ENCODE measurements at places on chromosomes 1 and 21. TPM values are rescaled to one million over a fixed set of nuclear protein-coding genes. Genes with fewer than 3 reads are reported as not detected.

Gene NID1
- total RNA-seq, result 321 TPM

Gene TSTD1
- total RNA-seq, result 15.7 TPM

Gene ICOSLG
- 3.3 TPM for total RNA-seq

Gene SRGAP2B
- total RNA-seq, result 41.0 TPM

Gene CATSPERE
- 0.98 TPM for total RNA-seq

Gene LCE1C
- not detected for total RNA-seq

Gene POFUT2
- total RNA-seq, result 19.5 TPM

DNA sequence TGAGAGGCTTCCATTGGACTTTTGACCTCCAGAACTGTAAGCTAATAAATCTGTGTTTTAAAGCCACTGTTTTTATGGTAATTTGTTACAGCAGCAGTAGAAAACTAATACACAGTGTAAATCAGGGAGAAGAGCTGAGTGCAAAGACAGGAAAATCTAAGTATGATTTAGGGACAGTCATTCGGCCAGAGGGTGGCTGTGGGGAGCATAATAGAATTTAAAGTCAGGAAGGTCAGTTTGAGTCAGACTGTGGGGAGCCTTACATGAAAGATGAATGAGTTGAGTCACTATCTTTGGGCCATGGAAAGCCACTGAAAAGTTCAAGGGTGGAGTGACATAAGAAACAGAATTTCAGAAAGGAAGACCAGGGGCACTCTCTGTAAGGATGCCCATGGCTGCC, 52.4 kb upstream of the SSX2IP start:
- DNase-seq, result no peak

- no peak for DNase-seq
Observed at GRCh38 chr1:46575778-46576177, 24.3 kb upstream of the KNCN start.

DNA sequence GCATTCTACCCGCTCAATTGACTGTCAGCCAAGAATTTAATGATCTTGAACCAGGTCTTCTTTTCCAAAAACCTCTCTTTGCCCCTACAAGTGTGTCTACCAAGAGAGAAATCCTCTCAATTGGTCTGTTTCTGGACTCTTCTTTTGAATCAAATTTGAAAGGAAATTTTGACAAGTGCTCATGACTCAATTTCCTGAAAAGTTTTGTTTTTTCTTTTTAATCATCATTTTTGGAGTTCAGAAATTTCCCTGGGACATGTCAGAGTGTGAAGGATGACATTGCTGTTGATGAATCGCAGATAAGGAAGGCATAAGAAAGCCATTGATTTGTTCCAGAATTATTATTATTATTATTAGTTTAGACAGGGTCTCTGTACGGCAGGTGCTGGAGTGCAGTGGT, 88.2 kb upstream of the AKT3 start:
- DNase-seq, result no peak

GRCh38 chr1:175919001-175919400, 175.6 kb upstream of the TNR start:
- no peak for DNase-seq

- DNase-seq, result no peak
Observed at GRCh38 chr1:3443807-3444206, 10.7 kb upstream of the ARHGEF16 start.

DNA sequence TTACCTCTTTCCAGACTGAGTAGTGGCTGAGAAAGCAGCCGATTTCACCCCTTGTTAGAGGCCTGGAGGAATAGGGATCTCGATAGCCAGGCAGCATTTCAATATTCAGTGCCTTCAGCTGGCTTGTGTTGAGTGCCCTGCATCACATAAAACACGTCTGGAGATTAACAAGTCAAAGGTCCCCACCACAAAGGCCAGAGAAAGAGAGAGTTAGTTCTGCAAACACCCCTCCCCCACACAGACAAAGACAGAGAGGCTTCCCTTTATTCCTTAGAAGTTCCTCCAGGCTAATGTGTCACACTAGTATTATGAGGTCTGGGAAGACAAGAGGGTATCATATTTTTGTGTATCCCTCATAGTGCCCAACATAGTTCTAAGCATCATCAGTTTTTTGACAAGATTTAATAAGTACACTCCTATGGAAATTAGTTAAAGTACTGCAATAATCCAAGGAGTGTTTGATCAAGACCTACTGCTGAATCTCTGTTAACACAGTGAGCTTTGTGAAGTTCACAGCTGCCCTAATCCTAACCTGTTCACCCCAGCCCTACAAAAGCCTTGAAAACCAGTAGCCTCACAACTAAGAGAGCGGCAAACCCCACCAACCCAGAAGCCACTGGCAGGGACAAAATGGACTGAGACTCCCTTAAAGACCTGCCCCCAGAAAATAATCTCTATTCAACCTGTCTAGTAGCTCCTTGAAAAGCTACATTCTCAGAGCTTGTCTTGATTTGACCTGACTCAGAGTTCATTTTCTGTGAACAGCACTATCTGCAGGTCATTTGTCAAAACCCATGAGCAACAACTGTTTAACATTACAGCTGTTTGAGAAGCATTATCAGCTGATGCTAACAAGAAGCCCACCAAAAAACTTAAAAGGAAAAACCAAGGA, 91.9 kb downstream of the COLGALT2 start:
- no peak for DNase-seq

DNA sequence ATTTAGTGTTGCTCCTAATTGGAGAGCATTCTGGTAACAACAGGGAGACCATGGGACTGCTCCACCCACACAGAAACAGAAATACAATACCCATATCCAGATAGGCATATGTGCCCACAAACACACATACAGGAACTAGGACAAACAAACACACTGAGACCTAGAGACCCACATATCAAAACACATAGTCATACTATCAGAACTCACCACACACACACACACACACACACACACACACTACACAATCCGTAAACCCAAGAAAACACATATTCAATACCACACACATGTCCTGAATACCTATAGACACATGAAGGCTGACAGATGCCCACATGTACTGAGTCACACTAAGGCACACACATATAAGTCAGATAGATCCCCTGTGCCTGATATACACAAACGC, 3.5 kb upstream of the NFASC start:
- DNase-seq, result no peak

DNA sequence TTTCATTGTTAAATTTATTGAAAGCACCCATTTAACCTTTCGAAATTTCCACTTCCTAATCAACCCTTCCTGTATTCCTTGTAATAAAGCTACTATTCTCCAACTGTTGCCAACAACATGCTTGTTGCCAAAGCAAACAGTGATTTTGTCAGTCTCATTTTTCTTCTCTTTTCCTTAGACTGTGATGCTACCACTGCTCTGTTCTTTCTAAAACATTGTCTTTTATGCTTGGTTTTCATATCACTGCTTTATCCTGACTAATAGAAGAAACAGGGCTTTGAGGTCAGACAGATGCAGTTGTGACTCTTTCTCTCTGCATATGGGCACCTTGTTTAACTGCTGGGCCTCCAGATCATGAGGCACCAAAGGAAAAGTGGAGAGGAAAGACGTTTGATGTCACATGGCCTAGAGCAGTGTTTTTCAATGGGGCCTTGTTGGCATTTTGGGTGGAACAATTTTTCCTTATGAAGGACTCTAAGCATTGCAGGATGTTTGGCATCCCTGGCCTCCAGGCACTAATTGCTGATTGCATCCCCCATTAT, 56.1 kb downstream of the HMCN1 start:
- DNase-seq, result no peak

DNA sequence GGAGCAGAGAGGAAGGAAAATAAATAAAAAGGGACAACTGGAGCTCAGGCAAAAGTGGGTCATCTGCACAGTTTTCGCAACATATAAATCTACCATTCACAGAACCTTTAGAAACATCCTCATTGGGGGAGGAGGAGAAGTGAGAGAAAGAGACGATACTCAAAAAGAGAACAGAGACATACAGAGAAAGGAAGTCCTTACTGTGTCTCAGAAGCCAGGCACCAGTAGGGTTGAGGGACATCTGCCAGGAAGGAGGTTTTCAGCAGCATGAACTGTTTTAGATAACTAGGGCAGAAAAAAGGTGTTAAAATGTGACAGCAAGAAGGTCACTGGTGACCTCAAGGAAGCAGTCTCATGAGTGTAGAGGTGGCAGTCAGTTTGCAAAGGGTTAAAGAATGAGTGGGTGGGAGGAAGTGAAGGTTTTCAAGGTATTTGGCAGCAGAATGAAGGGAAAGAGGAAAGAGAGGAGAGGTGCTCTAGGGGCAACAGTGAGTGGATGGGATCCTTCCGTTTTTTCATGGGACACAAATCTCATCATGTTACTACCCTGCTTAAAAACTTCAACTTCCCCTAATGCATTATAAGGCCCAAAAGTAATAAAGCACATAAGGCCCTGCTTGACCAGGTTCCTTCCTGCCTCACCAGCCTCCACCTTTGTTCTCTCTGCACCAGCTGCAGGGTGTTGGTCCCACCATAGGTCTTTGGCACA, 9.5 kb downstream of the JAK1 start:
- no peak for DNase-seq

DNA sequence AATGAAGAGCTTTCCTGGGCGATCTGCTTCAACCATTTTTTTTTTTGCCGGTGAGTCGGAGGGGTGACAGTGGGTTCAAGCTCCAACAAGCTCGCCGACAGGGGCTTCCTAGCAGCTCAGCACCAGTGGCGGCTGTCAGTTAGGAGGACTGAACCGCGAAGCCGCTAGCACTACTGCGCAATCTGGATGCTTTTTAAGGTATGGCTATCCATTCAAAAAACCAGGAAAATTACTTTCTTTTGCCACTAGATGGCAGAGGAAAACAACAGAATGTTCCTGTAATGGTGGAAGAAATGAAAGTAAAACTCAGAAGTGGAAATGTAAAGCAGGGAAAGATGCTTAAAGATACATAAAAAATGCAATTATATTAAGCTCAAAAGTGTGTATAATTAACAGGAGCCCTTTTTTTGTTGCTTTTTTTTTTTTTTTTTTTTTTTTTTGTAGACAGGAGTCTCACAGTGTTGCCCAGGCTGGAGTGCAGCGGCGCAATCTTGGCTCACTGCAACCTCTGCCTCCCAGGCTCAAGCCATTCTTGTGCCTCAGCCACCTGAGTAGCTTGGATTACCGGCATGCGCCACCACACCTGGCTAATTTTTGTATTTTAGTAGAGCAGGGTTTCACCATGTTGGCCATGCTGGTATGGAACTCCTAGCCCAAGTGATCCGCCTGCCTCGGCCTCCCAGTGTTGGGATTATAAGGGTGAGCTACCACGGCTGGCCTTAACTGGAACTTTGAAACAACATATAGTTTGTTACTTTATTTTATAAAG, 8.5 kb downstream of the KYAT3 start:
- DNase-seq, result no peak

GRCh38 chr1:30744060-30744756, 13.4 kb downstream of the LAPTM5 start:
- DNase-seq, result no peak

GRCh38 chr1:30054126-30054525, 669.3 kb downstream of the MATN1 start:
- DNase-seq, result no peak

- DNase-seq, result no peak
Observed at GRCh38 chr1:200888349-200888838, 6.3 kb upstream of the INAVA start.

DNA sequence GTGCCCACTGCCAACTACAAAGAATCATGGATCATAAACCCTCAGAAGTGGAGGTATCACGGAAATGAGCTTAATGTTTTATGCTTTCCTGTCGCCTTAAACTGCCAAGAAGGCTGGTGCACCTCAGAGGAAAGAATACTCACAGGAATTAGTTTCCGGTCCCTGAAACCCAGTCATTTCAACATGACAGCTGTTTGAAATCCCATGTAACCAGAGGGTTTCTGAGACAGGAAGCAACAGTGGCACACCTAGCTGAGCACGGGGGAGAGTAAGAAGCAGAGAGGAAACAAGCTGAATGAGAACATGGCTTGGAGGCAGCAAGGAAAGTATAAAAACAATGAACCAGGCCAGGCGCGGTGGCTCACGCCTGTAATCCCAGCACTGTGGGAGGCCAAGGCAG, 3.9 kb downstream of the JAK1 start:
- no peak for DNase-seq

DNA sequence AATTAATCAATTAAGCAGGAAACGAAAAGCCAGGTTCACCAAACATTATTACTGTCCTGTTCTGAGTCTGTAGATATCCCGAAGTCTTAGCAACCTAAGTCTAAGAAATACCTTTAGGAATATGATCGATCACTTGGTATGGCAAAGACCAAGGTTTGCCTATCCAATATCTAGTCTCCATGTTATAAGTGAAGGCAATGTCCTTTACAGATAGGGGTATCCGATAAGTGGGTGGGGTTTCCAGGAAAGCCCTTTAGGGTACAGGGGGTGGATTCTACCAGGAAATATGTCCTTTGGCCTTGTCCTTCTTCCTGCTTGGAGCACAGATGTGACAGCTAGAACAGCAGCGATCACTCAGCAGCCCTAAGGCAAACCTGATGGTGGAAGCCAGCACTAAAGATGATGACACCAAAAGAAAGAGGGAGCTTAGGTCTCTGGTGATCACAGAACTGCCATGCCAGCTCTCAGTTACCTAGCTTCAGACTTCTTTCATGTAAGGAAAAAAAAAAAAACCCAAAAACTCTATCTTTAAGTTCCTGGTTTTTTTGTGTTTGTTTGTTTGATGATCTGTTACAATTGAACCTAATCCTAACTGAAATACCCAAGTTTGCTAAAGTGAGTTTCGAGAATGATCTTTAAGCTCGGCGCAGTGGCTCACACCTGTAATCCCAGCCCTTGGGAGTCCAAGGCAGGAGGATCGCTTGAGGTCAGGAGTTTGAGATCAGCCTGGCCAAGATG, 40.8 kb downstream of the DSTYK start:
- DNase-seq, result no peak

GRCh38 chr1:1011396-1011949, 1.8 kb upstream of the ISG15 start:
- DNase-seq, result no peak

DNA sequence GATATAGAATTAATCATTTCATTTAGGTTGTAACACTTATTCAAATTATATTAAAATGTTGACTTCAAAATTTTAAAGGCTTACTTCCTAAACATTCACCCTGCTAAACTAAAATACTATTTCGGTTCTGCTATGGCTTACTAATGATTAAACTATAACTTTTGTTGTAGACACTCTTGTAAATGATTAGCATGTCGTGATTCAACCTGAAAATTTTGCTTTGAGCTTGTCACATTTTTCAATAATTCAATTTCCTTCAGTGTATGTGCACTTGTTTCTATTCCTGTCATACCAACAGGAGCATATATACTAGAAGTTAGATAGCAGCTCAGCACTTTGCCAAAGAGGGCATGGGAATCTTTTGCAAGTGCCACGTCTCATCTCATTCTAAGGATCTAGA, 1018.8 kb downstream of the AMY1C start:
- DNase-seq, result no peak

All from tibial nerve (tissue), 4 donors.